ENCODE measurements at places on chromosomes 1 and 21.

DNA sequence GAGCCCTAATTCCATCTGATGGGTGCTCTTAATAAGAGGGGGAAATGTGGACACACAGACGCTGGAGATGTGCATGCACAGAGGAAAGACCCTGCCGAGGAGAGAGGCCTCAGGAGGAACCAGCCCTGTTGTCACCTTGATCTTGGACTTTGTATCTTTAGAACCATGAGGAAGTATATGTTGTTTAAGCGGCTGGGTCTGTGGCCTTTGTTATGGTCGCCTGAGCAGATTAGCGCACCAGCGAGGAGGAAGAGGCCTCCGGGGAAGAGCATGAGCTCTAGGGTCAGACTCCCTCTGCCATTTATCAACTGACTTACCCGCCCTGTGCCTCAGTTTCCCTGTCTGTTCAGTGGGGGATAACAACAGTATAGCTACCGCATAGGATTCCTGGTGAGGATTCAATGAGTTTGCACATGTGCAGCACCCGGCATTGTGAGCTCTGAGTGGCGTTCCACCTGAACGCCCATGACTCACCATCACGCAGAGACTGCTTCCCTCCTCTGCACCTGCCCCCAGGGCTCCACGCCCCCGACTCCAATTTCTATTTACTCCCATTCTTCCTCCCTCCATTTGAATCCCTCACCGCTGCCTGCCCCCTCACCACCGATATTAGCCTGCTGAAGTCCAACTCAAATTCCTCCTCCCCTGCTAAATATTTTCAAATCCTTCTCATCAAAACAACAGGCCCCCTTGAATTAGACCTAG is 67.2 kb downstream of the ATP5PO start:
- DNase-seq: no peak

DNA sequence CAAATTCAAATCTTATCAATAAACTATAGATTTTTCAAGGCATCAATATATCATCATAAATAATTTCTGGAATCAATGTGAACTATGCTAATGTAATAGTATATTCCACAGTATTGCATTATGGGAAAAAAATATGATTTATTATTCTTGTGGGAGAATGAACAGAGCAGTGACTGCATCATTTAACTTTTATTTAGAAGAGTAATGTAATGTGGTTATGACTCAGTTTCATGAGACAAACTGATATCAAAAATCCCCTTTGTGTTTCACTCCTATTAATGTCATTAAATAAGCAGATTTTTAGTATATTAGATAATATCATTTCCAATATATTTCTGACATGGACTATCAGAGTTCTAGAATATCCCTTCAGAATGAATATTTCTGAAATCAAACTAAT is 187.6 kb downstream of the LRRC40 start:
- peak; percentile 9 for DNase-seq

GRCh38 chr1:204230211-204230610 is 16.4 kb upstream of the GOLT1A start:
- DNase-seq: no peak

DNA sequence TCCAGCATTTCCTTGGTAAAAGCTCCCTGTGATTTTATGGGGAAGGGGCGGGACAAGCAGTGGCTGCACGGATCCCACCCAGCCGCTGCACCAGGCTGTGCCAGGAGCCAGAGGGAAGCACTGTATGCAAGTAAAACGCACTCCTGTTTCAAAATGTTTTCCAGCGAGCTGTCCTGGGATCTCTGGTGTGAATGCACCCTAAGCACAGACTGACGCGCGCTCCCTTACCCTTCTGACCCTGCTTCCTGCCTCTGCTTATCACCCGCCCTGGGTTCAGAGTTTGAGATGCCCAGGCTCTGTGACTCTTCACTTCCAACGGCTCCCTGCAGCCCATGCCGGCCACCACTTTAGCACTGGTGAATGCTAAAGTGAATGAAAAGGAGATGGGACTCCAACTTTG is 131.2 kb downstream of the RHOU start:
- no peak for DNase-seq

GRCh38 chr21:14712121-14712715 is 166.1 kb upstream of the SAMSN1 start:
- no peak for DNase-seq

DNA sequence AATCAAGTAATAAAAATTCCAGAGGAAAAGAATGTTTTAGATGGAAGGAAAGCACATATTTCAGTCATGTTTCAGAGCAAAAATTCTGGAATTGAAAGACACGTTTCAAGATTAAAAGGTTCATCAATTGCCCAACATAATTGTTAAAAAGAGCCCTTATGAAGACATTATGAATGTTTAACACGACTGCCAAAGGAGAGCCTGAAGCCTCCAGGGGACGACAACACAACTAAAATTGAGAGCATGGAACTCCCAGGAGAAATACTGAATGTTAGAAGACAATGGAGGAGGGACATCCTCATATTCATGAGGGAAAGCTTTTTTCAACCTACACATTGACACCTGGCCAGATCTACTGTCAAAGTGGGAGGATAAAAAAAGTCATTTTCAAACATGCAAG is 16.0 kb downstream of the OR2T11 start:
- peak; percentile 3 for DNase-seq

DNA sequence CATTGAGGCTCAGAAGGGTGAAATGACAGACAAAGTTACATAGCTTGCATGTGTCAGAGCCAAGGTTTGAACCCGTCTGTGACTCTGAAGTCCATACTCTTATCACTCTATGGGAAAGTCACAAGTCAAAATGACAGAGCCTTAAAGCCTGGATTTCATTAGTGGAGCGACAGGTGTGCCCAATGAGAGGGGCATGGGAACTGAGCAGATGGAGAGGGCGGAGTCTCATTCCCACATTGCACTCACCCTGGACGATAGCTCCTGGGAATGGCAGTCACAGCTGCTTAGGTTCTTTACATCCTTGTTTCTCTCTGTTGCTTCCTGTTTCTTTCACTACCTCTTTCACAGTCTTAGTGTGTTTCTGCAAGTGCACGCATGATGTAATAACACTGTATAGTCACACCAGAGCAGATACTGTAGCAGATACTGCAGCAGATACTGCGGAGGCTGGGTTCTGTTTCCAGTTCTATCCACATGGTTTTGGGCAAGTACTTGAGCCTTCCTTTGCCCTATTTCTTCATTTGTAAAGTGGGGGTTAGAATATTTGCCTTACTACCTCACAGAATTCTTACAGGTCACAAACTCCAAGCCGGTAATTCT is 127.2 kb downstream of the ZSCAN20 start:
- no peak for DNase-seq

DNA sequence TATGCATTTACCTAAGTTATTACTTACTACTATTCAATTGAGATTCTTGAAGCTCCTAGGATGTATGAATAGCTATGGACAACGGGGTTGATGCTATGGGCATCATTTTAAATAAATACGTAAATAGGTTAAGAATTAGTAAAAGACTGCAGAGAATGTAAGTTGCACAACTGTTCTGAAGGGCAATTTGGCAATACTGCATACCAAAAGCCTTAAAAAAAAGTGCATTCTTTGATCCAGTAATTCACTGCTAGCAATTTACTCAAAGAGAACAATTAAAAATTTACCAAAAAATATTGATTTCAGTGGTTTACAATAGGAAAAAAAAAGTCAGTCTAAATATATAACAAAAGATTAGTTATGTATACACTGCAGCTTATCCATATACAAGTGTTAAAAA is 3.5 kb downstream of the ARPC5 start:
- peak; percentile 62 for DNase-seq

- no peak for DNase-seq
These were observed 579.6 kb upstream of the NR5A2 start for GRCh38 chr1:199447906-199448305.

DNA sequence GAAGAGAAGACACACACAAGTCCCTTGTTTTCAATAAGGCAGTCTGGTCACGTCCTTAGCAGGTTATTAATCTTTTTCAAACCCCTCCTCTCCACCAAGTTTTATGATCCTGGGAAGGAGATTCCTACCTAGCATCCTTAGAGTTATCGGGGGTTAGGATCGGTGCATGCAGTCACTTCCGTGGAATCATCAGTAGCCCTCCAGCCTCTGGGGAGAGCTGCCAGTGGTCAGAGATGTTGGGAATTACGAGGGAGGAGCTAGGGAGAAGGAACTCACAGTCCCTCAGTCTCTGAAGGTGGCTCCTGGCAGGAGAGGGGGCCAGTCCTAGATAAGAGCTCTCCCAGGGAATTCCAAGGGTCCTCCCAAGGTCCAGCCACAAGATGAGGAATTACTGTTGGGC is 57.7 kb upstream of the ATP5PO start:
- DNase-seq: no peak
